NCI-H524 (cell line): ENCODE measurements at places on chromosomes 3 and 15.

GRCh38 chr3:193317682-193318300 is 60.8 kb downstream of the ATP13A5 start:
- no peak for DNase-seq

DNA sequence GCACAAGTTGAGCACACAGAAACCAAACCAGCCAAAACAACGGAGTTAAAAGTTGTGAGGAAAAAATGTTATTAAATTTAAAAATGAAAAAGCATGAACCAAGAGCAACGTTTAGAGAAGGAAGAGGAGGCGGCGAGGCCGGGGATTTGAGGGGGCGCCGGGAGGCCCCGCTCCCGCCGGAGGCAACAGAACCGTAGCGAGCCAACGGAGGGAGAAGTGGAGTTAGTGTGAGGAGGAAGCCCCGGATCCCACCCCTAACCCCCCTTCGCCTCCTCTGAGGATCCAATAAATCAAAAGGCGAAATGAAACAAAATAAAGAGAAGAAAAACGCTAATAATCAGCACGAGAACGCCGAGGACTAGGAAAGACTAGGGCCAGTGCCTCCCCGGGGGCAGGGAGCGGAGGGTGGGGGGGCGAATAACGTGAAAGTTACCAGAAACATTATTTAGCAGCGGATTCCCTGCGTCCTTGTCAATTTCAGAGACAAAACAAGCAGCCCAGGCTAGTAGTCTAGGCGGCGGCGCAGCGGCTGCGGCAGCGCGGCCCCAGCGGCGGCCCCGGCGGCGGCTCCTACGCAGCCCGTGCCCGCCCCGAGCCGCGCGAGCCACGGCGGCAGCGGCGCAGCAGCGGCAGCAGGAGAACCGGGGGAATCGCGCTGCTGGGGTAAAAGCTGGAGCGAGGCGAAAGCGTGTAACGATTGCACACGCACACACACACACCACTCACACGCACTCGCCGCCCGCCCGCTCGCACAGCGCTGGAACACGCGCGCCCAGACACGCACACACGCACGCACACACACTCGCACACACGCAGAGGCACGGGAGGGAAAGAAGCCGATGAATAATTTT is 1.7 kb downstream of the MEIS2 start:
- peak; percentile 27 for DNase-seq

GRCh38 chr3:152460936-152461335 is 192.2 kb downstream of the MBNL1 start:
- DNase-seq: no peak

- no peak for DNase-seq
Measured at GRCh38 chr3:42505128-42505848, 2.8 kb downstream of the VIPR1 start.

GRCh38 chr15:60731583-60732130 is 252.7 kb upstream of the ICE2 start:
- DNase-seq: no peak

DNA sequence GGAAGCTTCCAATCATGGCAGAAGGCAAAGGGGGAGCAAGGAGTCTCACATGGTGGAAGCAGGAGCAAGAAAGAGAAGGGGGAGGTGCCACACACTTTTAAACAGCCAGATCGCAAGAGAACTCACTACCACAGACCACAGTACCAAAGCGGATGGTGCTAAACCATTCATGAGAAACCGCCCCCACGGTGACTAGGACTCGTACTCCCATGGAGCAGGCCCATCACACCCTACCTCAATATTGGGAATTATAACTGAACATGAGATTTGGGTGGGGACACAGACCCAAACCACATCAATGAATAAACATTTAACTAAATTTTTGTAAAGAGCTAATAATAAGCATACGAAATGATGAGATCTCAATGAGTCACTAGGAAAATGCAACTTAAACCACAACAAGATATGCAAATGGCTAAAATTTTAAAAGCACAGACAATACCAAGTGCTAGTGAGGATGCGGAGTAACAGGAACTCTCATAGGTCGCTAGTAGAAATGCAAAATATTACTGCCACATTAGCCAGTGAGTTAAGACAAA is 10.0 kb downstream of the MRPS25 start:
- DNase-seq: no peak

DNA sequence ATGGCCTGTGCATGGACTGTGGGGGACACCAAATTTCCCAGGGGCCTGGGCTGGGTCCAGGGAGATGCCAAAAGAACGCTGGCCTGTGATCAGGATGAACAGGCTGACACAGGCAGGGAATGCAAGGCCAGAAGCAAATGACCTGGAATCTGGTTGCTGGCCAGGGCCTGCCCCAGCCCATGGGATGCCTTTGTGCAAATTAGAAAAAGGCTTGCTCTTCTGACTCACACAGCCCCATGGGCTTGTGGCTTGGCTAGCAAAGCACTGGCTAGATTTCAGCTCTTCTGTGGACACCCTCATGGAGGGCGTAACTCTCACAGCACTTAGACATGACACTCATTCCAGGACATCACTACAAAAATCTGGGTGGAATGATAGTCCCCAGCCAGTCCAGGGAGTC is 356.0 kb downstream of the SHQ1 start:
- DNase-seq: no peak

DNA sequence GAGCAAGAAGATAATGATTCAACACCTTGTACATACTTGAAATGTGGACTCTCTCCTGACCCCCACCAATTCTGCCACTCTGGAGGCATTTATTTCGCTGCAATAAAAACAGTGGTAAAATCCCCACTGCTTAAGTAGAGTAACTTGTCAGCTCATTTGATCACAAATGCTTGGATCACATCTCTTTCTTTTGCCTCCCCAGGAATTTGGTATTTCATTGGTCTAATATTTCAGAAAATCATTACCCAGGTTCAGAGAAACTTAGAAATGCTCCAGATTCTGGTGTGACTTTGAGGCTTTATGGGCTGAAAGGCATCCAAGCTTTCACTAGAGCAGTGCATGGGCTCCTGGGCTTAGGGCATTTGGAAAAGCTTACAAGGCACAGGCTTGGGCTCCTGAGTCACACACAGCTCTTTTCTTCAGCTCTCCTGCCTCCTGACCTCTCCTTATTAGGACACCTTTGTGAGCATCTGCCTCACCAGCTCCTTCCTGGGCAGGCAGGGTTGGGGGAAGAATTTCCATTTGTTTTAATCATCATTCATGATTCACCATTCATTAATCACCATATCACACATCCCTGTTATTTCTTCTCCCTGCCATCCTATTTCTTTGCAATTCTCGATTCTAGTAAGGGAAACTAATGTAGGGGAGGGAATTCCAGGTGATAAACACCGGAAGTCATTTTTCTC is 22.5 kb downstream of the CDCP1 start:
- DNase-seq: no peak

- DNase-seq: peak; percentile 55
Measured at GRCh38 chr3:99875581-99875928, 57.9 kb downstream of the CMSS1 start.
